PC-3 (cell line): ENCODE measurements at places on chromosomes 12 and 14. TPM values are rescaled to one million over a fixed set of nuclear protein-coding genes. Genes with fewer than 3 reads are reported as not detected.

- H3K36me3 ChIP-seq = no peaks in the 10 kb centered on the region
- peak; percentile 23 for DNase-seq
- no peak overlapping the region for H3K4me3 ChIP-seq
- H3K27me3 ChIP-seq = no peaks in the 10 kb centered on the region
Observed at GRCh38 chr14:25431211-25432076, 381.5 kb upstream of the STXBP6 start.

DNA sequence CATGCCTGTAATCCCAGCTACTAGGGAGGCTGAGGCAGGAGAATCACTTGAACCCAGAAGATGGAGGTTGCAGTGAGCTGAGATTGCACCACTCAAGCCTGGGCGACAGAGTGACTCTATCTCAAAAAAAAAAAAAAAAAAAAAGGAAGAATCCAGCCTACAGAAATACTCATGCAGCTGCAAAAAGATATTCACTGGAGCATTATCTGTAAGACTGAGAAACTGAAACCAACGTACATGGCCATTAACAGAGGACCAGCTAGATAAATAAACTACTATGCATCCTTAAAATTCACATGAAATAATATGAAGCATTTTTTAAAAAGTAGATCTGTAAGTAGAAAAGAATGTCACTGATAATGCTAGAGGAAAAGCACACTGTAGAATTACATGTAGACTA lies 3.5 kb downstream of the SLC7A7 start:
- no peaks in the 10 kb centered on the region for H3K27me3 ChIP-seq
- no peak overlapping the region for H3K4me3 ChIP-seq
- no peak overlapping the region for H3K27ac ChIP-seq
- H3K4me1 ChIP-seq = no peaks in the 10 kb centered on the region

DNA sequence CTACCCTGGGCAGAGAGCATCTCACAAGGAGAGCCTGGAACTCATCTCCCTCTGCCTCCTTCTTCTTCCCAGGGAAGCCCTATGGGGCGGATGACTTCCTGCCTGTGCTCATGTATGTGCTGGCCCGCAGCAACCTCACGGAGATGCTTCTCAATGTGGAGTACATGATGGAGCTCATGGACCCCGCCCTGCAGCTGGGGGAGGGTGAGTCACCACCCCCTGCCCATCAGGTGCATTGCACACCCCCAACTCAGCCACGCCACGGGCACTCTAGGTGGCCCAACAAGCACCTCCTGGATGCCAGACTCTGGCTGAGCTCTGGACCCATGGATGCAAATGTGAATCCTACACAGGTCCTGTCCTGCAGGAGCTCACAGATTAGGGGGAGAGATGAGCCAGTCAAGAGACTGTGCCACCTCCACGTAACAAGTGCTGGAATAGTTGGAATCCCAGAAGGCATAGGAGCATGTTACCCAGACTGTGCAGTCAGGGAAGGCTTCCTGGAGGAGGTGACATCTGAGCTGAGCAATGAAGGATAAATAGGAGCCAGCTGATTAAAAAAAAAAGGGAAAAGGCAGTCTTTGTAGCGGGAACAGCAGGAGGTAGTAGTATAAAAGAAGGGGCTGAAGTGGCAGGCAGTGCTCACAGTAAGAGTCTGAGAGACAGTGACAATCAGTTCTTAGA lies 71.9 kb downstream of the LGMN start:
- H3K27me3 ChIP-seq = no peaks in the 10 kb centered on the region
- peaks cover 10% of the 10 kb centered on the region for H3K4me1 ChIP-seq
- no peaks in the 10 kb centered on the region for H3K36me3 ChIP-seq
- DNase-seq = no peak

SOS2 gene
- total RNA-seq = 9.1 and 9.9 TPM in 2 replicates

DNA sequence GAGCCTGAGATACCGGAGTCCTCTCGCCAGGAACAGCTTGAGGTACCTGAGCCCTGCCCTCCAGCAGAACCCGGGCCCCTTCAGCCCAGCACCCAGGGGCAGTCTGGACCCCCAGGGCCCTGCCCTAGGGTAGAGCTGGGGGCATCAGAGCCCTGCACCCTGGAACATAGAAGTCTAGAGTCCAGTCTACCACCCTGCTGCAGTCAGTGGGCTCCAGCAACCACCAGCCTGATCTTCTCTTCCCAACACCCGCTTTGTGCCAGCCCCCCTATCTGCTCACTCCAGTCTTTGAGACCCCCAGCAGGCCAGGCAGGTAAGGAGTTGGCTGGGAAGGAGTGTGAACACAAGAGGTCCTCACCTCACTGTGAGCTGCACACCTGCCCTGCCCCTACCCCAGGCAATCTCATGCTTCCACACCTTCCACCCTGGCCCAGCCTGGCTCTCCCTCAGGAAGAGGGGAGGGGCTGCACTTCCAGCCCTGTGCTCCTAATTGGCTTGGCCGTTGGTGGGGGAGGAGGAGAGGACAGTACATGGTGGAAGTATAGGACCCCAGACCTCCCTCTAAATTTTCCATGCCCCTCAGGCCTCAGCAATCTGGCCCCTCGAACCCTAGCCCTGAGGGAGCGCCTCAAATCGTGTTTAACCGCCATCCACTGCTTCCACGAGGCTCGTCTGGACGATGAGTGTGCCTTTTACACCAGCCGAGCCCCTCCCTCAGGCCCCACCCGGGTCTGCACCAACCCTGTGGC lies 6.2 kb downstream of the C1QL4 start:
- H3K4me3 ChIP-seq = no peak overlapping the region
- DNase-seq = no peak
- no peaks in the 10 kb centered on the region for H3K27me3 ChIP-seq
- no peaks in the 10 kb centered on the region for H3K4me1 ChIP-seq
